ENCODE measurements at places on chromosomes 12 and 14. TPM values are rescaled to one million over a fixed set of nuclear protein-coding genes. Genes with fewer than 3 reads are reported as not detected.

Gene TAS2R7
- total RNA-seq = 0.21 TPM

Gene TAS2R19
- total RNA-seq = 2.8 TPM

Gene TCL1B
- total RNA-seq = not detected

Gene CLSTN3
- 28.2 TPM for total RNA-seq

Gene GLI1
- total RNA-seq = 1.3 TPM

Gene PZP
- total RNA-seq = not detected

Gene HRK
- 1.7 TPM for total RNA-seq

Gene MAPK1IP1L
- 141 TPM for total RNA-seq

Gene RNU4-1
- total RNA-seq = 4,497 TPM

Gene KRAS
- 30.5 TPM for total RNA-seq

Gene GRIP1
- 38.4 TPM for total RNA-seq

Gene GPRC5D
- total RNA-seq = not detected

Gene GPR84
- not detected for total RNA-seq

Gene EIF2S3B
- total RNA-seq = 0.96 TPM

Gene PUS7L
- 10.6 TPM for total RNA-seq

Gene LRRC10
- total RNA-seq = not detected

Gene GLIPR1L2
- total RNA-seq = 0.40 TPM

Gene ENO2
- total RNA-seq = 68.4 TPM

Gene KRT77
- total RNA-seq = not detected

Gene NKX2-8
- not detected for total RNA-seq

Gene NKX2-1
- not detected for total RNA-seq

Gene ANO2
- total RNA-seq = 1.9 TPM

Gene SUOX
- total RNA-seq = 33.7 TPM

Gene HCAR2
- total RNA-seq = not detected
